Activated CD4-positive, alpha-beta T cell treated with anti-CD3 and anti-CD28 coated beads, Interleukin-2, amount 10 ng/mL, durations not matched to agents 7 days and 5 days (primary cell): ENCODE measurements at places on chromosomes 12 and 14.

GRCh38 chr14:88541324-88541723 lies 13.5 kb downstream of the PTPN21 start:
- DNase-seq = no peak

GRCh38 chr14:23259426-23259825 lies 21.7 kb downstream of the RNF212B start:
- no peak for DNase-seq

DNA sequence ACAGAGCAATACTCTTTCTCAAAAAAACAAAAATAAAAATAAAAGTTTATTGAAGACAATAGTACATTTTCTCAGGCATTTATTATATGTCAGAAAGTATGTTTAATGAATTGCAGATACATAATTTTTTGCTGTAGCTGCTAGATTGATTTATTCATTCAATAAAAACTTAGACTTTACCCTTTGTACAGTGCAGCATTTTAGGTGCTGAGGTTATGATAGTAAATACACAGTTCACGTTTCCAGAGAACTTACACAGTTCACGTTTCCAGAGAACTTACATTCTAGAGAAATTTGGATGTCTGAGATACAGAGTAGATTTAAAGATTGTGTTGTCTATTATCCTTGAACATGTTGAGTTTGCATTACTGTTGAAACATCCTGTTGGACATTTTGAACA lies 25.3 kb downstream of the TMTC3 start:
- no peak for DNase-seq

GRCh38 chr14:76726551-76726970 lies 34.7 kb upstream of the VASH1 start:
- DNase-seq = no peak

DNA sequence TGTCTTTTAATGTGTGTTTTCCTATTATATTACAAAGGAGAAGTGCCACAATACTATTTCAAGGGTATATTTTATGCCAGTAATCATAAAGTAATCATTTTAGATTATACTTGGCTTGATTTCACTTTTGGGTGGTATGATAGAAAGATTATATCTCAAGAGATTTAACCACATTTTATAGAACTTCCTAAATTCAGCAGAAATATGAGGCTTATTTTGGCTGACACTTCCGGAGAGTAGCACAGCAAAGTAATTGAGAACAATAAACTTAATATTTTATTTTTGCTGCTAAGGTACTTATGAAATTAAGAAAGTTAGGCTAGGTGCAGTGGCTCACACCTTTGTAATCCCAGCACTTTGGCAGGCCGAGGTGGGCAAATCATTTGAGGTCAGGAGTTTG lies 319.1 kb downstream of the NPAS3 start:
- DNase-seq = no peak

- DNase-seq = no peak
Observed at GRCh38 chr12:131245564-131246355, 292.1 kb downstream of the ADGRD1 start.

- no peak for DNase-seq
Observed at GRCh38 chr12:30631740-30632139, 63.9 kb downstream of the IPO8 start.

DNA sequence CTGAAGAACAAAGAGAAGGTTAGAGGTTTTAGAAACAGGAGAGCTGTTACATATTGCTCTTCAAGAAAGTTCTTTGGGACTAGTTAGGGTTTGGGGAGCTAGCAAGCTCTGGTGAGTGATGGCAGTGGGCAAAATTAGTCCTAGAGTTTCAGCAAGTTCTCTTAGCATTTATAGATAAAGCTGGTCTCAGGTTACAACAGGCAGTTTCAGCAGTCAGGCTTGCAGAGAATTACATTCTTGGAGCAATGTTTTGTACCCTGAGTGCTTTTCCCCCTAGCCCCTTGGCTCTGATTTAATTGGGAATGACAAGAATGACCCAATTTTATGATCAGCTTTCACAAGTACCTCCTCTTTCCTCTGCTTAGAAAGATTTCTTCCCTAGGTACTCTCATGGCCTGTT lies 21.4 kb upstream of the EID3 start:
- no peak for DNase-seq

GRCh38 chr12:49980501-49981349 lies 8.0 kb downstream of the AQP6 start:
- DNase-seq = no peak

DNA sequence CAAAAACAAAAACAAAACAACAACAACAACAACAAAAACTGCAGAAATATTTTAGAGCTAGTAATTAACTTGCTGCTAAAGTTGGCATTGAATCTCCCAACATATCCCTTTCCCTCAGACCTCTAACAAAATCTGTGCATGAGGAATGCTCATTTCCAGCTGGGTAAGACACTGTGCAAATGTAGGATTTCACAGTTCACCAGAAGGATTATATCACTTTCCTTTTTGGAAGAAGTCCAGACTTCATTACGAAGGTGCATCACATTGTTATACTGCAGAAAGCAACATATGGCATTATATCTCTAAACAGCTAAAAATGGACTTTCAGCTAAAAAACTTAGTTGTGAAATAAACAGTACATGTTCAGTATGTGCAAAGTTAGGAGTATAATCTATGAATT lies 341.8 kb downstream of the FSCB start:
- DNase-seq = no peak

- peak; percentile 86 for DNase-seq
Observed at GRCh38 chr14:24673534-24674203, 39.7 kb upstream of the GZMB start.

- DNase-seq = peak; percentile 29
Observed at GRCh38 chr12:8037046-8037663, 4.6 kb downstream of the FOXJ2 start.

GRCh38 chr14:54593860-54594259 lies 26.9 kb downstream of the SAMD4A start:
- no peak for DNase-seq

DNA sequence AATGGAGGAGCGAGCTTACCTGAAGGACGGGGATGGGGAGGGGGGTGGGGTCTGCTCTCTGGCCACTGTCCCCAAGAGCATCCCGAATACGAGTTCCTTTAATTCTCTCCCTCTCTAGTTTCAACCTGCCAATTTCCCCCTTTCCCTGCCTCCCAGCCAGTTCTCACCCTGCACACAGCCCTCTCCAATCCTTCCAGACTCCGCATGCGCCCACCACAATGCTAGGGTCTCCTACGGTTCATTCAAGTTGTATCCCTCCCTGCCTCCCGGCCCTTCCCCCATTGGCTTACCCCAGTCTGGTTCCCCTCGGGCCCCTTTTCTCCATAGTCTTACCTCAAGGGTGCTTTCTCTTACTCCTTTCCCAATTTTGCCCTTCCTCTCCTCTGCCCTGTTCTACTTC lies 708 bp upstream of the IGFBP6 start:
- no peak for DNase-seq

DNA sequence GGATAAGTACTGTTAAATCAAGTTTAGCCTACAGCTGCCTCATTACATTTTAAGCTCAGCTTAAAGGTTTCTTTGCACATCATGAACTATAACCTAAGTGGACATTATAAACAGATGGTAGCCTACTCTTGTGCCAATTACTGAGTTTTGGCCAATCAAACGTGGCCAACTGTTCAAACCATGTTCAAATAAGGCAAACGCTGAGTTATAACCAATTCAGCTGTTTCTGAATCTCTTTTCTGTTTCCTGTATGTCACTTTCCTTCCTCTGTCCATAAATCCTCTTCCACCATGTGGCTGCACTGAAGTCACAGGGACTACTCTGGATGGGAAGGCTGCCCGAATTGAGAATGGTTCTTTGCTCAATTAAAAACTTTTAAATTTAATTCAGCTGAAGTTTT lies 98.4 kb downstream of the BCAT1 start:
- no peak for DNase-seq

GRCh38 chr12:58487678-58488161 lies 432.6 kb downstream of the LRIG3 start:
- no peak for DNase-seq
